ENCODE measurements at places on chromosomes 13 and 19. TPM values are rescaled to one million over a fixed set of nuclear protein-coding genes. Genes with fewer than 3 reads are reported as not detected.

DNA sequence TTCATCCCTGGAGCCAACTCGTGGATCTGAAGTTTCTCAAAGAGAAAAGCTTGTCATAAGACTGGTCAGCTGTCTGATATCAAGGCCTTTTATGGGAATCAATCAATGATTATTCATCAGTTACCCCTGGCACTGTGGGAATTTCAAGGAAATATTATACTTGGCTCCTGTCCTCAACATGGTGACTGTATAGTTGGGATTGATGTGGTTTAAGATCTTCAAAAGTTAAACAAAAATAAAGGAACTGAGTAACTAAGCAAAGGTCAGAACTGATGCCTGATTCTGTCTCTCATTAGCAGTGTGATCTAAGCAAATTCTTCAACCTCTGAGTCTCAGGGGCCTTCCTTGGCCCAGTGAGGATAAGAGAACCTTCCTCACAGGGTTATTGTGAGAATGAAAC, 22.2 kb upstream of the SERPINE3 start:
- DNase-seq: no peak

DNA sequence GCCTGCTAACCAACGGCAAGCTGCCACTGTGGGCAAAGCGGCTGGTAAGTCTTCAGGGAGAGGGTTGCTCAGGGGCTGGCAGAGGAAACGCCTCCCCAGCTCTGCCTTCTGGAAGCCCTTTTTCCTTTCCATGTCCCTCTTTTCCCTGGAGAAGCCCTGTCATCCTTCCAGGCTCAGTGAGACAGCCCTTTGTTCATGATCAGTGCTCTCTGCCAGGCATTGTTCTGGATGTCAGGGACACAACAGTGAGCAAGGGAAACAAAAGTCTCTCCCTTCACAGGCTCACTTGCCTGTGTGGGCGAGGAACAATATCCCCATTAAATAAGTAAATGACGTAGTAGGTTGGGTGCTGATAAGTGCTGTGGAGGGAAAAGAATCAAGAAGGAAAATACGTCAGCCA, 13.9 kb upstream of the OVOL3 start:
- DNase-seq: no peak

- no peak for DNase-seq
These were observed 5.0 kb upstream of the ISYNA1 start for GRCh38 chr19:18442941-18443340.

- DNase-seq: no peak
These were observed 24.7 kb upstream of the EIF3G start for GRCh38 chr19:10144361-10144760.

SLC8A2 gene
- total RNA-seq: not detected

GRCh38 chr19:49573425-49573824, 6.9 kb downstream of the NOSIP start:
- DNase-seq: no peak

OXGR1 gene
- total RNA-seq: not detected

- no peak for DNase-seq
These were observed 2.0 kb downstream of the PTH2 start for GRCh38 chr19:49421039-49421877.

DENND1C gene
- 24.4 TPM for total RNA-seq

DNA sequence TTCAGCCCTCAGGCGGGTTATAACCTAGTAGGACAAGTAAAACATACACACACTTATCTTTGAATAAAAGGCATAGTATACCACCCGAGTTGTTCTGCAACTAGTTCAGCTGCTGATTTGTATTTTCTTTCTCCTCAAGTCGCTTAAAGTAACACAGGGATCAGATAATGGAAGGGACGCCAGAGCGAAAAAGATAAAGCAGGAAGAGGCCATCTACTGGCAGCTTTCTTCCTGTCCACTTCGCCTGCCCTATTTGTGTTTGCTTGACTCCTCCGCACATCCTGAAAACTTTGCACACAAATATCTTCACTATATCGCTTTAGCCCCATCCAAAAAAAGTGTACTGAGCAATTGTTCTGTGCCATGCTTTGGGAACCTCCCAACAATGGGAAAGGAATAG, 238.0 kb upstream of the SOX21 start:
- DNase-seq: no peak

GRCh38 chr13:46817095-46817494, 20.1 kb upstream of the ESD start:
- no peak for DNase-seq

- DNase-seq: no peak
These were observed 15.0 kb upstream of the NAXD start for GRCh38 chr13:110600261-110600819.

GRCh38 chr19:32268381-32268780, 77.0 kb upstream of the ZNF507 start:
- DNase-seq: no peak

LIPE gene
- total RNA-seq: 102 TPM

- DNase-seq: no peak
These were observed 113.1 kb upstream of the FNDC3A start for GRCh38 chr13:48862572-48862971.

RGL3 gene
- 63.2 TPM for total RNA-seq

VSTM2B gene
- total RNA-seq: not detected

GRCh38 chr19:54612428-54612827, 17.9 kb upstream of the LILRB1 start:
- no peak for DNase-seq

GRCh38 chr13:65936249-65936648, 1293.9 kb downstream of the PCDH9 start:
- no peak for DNase-seq

GRCh38 chr19:6532244-6532999, 1.6 kb downstream of the TNFSF9 start:
- DNase-seq: no peak

DNA sequence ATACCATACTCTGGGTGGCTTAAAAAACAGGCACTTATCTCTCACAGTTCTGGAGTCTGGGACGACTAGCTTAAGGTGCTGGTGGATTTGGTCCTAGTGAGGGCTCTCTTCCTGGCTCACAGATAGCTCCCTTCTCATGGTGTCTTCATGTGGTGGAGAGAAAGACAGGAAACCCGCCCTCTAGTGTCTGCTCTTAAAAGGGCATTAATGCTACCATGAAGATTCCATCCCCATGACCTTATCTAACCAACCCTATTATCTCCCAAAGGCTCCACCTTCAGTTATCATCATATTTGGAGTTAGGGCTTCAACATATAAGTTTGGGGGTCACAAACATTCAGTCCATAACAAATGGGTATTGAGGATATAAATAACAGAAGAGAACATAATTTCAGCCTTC, 139.4 kb downstream of the HS6ST3 start:
- no peak for DNase-seq
